ENCODE measurements at places on chromosomes 12 and 14. TPM values are rescaled to one million over a fixed set of nuclear protein-coding genes. Genes with fewer than 3 reads are reported as not detected.

Gene TMEM253
- polyA plus RNA-seq: 0.27 TPM

Gene IL31
- not detected for polyA plus RNA-seq

Gene IL23A
- polyA plus RNA-seq: 0.71 TPM

Gene TMEM19
- 35.1 TPM for polyA plus RNA-seq

Gene AMN
- 42.1 TPM for polyA plus RNA-seq

Gene KRT86
- not detected for polyA plus RNA-seq

Gene SLC25A21
- polyA plus RNA-seq: 4.1 TPM

Gene METTL17
- 63.6 TPM for polyA plus RNA-seq

Gene RFX4
- polyA plus RNA-seq: not detected

Gene C14orf39
- polyA plus RNA-seq: 0.65 TPM
